Mesothelial cell of epicardium (in vitro differentiated cells): ENCODE measurements at places on chromosomes 7 and 10. TPM values are rescaled to one million over a fixed set of nuclear protein-coding genes. Genes with fewer than 3 reads are reported as not detected.

The GNAT3 gene
- not detected in 3 replicates for total RNA-seq

DNA sequence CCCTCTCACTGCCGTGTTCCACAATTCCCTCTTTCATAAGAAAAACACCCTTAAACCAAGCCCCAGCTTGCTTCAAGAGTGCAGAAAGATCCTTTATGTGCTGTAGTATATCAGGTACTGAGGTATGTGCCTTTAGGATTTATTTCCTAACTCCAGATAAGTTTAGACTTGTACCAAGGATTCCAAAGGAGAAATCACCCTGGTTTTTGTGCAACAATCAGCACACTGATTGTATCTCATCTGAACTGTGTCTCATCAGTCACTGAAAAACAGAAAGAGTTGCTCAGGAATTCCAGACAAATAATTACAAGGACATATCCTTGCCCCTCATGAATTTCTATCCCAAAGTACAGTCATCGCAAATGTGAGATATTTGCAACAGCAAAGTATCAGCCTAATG lies 77.2 kb upstream of the PTPRZ1 start:
- no peaks in the 10 kb centered on the region for H3K36me3 ChIP-seq
- H3K27me3 ChIP-seq = no peaks in the 10 kb centered on the region

- H3K4me3 ChIP-seq = peak overlapping the region; percentile 72
- H3K27me3 ChIP-seq = peaks cover 58% of the 10 kb centered on the region
- peak overlapping the region; percentile 85 for H3K27ac ChIP-seq
- H3K36me3 ChIP-seq = no peaks in the 10 kb centered on the region
- no peak for DNase-seq
These were observed 414.8 kb upstream of the MKI67 start for GRCh38 chr10:128540781-128541761.

DNA sequence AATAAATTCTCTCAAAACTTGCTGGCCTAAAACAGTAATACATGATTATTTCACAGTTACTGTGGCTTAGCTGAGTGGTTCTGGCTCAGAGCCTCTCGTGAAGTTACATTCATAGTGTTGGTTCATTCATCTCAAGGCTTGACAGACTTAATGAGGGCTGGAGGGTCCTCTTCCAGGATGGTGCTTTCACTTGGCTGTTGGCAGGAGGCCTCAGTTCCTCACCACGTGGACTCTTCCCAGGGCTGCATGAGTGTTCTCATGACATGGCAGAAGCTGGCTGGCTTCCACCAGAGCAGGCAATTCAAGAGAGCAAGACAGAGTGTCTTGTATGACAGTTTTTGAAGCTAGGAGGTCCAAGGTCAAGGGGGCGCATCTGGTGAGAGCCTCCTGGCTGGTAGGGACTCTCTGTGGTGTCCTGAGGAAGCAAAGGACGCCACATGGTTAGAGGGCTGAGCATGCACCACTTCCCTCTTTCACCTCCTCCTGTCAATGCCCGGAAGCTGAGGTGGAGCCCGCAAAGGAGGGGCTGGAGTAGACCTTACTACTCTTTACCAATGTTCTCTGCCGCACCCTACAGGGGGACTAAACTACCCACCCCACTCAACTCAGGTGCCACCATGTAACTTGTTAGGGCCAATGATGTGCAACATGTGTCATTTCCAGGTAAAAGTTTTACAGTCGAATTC lies 58.2 kb upstream of the YAE1 start:
- no peak for DNase-seq
- H3K4me3 ChIP-seq = no peak overlapping the region
- H3K27me3 ChIP-seq = no peaks in the 10 kb centered on the region
- H3K36me3 ChIP-seq = no peaks in the 10 kb centered on the region

DNA sequence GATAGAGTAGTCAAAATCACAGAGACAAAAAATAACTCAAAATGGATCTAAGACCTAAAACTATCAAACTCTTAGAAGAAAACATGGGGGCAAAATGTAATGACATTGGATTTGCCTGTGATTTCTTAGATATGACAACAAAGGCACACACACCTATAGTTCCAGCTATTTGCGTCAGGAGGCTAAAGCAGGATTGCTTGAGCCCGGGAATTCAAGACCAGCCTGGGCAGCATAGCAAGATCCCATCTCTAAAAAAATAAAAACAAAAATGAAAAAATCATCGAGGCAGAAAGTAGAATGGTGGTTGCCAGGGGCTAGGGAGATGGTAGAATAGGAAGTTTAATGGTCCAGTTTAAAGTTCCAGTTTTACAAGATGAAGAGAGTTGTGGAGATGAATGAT lies 113.3 kb downstream of the NRF1 start:
- H3K4me1 ChIP-seq = peaks cover 4% of the 10 kb centered on the region
- no peak for DNase-seq
- no peaks in the 10 kb centered on the region for H3K27me3 ChIP-seq
- no peak overlapping the region for H3K4me3 ChIP-seq

The CAV1 gene
- total RNA-seq = 2.6 to 3.4 TPM (median 2.7 TPM) in 3 replicates

- DNase-seq = no peak
- peaks cover 56% of the 10 kb centered on the region for H3K4me1 ChIP-seq
- no peak overlapping the region for H3K4me3 ChIP-seq
These were observed 38.0 kb downstream of the ZCCHC24 start for GRCh38 chr10:79407423-79407796.

The ST8SIA6 gene
- total RNA-seq = 1.4 to 1.7 TPM (median 1.4 TPM) in 3 replicates

- peaks cover 4% of the 10 kb centered on the region for H3K36me3 ChIP-seq
- H3K27ac ChIP-seq = peak overlapping the region; percentile 47
- no peak for DNase-seq
- no peaks in the 10 kb centered on the region for H3K27me3 ChIP-seq
- peaks cover 5% of the 10 kb centered on the region for H3K4me1 ChIP-seq
- H3K4me3 ChIP-seq = no peak overlapping the region
These were observed 87.3 kb upstream of the KAT6B start for GRCh38 chr10:74738985-74739567.

GRCh38 chr10:115606741-115607140 lies 513.6 kb downstream of the ATRNL1 start:
- DNase-seq = no peak
- no peak overlapping the region for H3K27ac ChIP-seq
- peaks cover 15% of the 10 kb centered on the region for H3K4me1 ChIP-seq

DNA sequence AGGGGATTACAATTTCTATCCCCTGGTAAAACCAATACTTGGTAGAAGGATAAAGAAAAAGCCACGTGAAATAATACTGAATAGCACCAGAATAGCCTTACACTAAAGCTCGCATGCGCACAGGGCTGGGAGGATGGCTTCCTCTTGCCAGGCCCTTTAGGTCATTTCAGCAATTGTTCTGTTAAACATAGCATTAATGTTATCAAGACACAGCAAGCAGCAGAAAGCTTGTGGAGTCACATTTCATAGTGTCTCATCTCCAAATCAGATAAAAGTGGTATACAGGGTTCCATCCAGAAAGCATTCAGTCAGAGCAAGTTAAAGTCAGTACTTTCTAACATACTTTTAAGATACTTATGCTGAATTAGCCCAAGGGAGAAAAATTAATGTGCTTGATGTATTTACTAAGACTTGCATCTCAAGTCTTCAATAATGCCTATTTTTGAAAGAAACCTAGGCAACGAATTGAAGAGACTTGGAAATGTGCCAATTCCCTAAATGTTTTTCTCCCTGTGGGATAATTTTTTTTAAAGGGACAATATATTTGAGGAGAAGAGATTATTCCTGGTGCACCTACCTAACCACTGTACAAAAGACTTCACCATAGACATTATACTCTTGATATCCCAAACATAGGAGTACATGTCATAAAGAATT lies 14.3 kb upstream of the NPM3 start:
- no peaks in the 10 kb centered on the region for H3K27me3 ChIP-seq
- no peak overlapping the region for H3K4me3 ChIP-seq
- H3K27ac ChIP-seq = peak overlapping the region; percentile 30
- no peak for DNase-seq
- H3K4me1 ChIP-seq = no peaks in the 10 kb centered on the region

The GSDME gene
- 9.3 to 10.2 TPM (median 9.8 TPM) in 3 replicates for total RNA-seq
